ENCODE measurements at places on chromosomes 2 and 18.

- no peak for DNase-seq
Observed at GRCh38 chr2:61770746-61771145, 83.1 kb downstream of the FAM161A start.

DNA sequence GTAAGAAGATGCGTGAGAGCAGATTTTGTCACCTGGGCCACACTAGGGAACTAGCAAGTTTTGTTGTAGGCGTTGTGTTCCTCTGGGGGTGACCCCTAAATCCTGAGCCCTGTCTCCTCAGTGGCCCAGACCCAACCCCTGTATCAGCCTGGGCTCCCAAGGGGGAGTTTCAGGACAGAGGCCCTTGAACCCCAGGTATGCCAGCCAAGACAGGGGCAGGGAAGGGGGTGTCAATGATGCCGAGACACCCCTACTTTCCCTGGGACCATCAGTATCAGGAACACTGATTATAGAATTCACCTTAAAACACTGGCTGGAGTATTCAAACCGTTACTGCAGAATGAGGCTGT, 39.1 kb upstream of the RPL31 start:
- DNase-seq, result no peak

DNA sequence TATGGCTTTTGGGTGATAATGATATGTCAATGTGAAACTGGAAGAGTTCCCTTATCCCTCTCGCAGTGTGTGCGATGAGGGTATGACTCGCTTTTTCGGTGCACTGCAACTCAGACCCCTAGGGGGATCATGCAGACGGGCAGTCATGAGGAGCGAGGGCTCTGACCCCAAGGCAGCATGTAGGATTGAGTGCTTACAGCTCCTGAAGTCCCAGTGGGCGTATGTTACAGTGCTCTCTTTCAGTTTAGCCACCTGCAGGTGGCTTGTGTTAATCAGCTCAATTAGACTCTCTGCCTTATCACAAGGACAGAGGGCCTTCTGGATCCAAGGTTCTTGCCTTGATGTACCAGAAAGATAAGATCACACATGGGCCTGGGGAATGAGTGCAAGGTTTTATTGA, 1269.9 kb upstream of the GYPC start:
- DNase-seq, result no peak

- no peak for DNase-seq
Observed at GRCh38 chr2:217717646-217718045, 285.1 kb downstream of the TNS1 start.

DNA sequence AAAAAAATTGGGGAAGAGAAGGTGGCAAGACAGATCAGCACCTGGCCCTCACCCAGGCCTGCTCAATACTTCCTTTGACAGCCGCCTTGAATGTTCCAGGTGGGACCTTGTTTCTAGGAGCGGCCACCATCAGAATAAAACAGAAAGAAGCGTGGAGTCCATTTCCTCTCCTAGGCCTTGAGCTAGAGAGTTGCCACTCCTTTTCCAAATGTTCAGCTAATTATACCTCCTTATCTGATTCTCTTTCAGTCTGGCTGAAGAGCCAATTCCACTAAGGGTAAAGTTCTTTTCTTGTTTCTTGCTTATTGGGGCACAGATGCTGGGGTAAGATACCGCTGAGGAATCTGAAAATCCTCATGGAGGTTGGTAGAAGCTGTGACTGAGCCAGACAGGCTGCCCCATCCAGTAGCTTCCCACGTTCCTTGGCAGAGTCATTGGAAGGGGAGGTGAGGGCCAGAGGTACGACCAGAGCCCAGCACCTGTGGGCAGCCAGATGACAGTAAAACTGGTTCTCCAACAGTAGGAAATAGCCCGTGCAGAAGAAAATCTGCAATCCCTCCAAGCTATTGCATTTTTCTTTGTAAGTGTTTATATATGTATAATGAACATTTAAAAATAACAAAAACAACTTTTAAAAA, 51.5 kb downstream of the PLB1 start:
- DNase-seq, result no peak

DNA sequence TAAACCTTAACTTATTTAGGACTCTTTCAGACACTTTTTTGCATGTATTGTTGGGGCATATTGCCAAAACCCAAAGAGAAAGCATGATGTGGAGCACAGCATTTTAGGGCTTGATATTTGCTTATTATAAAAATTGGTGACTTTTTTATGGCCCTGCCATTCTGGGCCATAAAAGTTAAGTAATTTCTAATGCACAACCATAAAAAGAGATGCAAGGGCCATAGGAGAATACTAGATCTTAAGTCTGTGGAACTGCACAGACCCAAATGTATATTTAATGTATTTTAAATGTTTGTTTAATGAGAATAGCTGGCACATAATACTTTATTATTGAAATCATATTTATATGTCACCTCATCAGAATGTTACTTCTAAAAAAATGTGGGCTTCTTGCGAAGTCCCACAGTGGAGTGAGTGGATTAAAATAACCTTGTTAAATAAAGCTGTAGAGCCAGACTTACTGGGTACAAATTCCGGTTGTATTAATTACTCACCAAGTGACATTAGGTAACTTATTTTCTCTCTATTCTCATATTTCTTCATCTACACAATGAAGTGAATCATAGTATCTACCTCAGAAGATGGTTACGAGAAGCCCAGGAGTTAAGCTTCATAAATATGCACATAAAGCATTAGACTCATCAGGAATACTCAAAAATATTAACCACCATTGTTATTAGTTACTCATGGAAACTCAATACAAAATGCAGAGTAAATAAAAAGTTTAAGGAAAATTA, 52.2 kb downstream of the HNMT start:
- no peak for DNase-seq

DNA sequence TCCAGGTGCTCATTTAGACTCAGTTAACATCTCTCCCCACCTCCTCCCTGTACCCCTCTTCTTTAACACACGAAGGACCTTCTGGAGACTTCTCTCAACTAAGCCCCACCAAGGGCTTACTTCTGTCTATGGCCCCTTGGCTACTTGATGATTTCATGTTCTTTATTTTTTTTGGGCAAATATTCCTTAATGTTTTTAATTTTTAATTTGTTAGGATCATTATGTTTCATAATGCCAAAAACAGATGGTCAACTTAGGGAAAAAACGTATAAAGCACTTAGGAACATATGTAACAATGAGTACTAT, 25.9 kb downstream of the IL37 start:
- no peak for DNase-seq

DNA sequence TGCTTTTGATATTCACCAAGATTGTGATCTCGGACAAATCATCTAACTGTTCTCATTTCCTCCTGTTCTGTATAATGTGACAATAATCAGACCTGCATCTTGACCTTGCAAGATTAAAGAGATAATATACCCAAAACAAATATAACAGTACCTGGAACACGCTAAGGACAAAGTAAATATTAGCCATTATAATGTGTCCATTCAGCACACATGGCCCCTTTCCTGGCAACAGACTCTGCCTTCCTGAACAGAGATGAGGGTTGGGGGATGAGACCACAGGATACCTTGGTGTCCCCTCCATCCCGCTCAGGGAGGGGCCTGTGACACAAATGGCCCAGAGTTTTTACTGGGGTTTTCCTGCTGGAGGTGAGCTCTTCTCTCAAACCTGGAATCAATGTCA, 143.4 kb upstream of the SERPINE2 start:
- no peak for DNase-seq

DNA sequence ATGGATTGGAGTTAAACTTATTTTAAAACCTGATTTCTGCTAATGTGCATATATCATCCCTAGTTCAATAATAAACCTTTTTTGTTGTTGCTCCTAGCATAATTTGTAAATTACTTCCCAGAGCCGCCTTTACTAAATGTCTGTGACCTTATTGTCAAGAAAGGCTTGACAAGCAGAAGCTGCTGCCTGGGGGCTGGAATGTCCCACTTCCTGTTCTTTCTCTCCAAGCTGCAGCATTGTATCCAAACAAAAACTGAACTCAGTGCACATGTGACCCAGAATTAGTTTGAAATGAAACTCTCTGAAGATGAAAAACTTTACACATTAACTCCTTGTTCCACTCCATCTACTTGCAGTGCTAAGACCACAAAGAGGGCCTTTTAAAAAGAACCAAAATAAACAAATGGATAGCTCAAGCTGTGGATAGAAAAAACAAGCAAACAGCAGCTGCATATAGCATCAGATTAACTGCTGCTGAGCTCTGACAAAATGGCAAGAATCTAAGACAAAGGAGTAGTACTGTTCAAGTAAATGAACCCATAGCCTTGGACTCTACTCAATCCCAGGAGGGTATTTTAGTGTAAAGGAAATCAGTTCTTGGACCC, 99.8 kb upstream of the NEUROD1 start:
- DNase-seq, result no peak

GRCh38 chr2:48548840-48549239, 18.9 kb downstream of the STON1 start:
- no peak for DNase-seq

DNA sequence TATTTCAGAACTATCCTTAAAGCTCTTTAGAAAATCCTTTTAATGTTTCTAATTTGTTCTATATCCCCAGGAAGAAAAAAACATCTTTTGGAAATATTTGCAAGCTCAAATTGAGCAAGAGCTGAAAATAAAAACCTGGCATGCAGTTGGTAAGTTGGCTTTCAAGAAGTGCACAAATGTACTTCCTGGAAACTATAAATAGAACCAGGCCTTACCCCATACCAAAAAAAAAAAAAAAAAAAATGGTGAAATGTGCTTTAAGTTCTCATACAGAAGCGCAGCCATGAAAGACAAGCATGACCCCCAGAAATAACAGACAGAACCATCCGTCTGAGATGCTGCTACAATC, 178.5 kb downstream of the HDAC4 start:
- no peak for DNase-seq

DNA sequence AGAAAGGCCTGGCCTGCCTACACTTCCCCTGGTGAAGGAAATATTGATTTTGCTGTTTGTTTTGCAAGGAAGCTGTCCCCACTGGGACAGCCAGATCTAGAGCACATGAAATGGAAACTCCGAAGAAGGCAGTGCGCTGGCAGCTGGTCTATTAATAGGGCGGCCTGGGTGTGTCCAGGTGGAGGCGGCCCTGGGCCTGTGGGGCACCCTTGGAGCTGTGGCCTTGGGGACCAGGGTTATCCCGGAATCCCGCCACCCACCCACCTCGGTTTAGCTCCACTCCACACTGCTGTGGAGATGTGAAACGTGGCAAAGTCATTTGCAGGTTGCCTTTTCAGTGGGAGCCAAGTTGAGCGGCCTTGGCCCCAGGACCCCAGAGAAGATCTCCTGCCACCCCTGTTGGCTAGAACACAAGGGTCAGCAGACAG, 204.3 kb downstream of the KLHL29 start:
- no peak for DNase-seq

GRCh38 chr2:86821306-86821705, 30.6 kb upstream of the CD8A start:
- no peak for DNase-seq

- no peak for DNase-seq
Observed at GRCh38 chr2:24107-24506, 22.2 kb downstream of the FAM110C start.

- no peak for DNase-seq
Observed at GRCh38 chr2:3108710-3109702, 268.6 kb downstream of the EIPR1 start.

DNA sequence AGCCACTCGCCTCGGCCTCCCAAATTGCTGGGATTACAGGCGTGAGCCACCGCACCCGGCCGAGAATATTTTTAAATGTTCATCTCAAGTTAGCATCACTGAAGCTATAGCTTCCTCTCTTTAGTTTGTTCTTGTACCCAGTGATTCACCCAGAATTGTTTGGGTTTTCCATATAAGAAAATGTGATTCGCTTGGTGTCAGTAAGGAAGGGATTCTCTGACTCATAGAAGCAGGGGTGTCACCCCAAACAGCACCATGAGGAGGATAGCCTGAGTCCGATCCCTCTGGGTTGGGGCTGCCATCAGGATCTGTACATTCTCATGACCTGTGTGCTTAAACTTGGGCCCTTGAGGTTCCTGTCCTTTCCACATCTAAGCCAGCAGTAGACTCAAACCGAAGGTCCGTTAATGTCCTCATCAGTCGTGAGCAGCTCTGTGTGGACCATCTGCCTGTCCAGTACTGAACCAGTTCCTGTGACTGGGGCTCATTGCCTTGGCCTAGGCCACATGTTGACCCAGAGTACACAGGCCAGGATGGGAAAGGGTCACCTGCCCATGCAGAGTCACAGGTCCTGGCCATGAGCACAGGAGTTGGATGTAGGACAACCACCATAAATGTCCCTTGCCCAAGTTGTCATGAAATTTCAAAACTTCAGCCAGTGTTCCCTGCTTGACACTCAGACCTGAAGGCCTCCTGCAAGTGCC, 311.9 kb downstream of the GBX2 start:
- no peak for DNase-seq

DNA sequence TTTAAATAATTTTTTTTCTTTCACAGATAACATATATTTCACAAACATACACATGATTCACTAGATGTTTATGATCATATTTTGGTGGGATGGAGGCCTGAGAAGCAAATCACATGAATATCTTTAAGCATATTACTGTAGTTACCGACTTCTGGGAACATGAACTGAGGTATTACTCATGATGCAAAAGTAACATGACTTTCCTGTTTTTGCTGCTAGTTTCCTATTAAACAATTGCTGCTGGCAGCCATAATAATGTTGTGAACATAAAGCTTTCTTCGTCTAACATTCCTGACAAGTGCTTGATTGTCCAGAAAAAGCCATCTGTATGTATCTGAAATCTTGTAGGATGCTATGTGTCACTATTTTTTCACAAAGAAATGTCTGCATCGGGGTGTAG, 145.4 kb downstream of the MTX2 start:
- no peak for DNase-seq

GRCh38 chr2:234564699-234565098, 67.8 kb upstream of the ARL4C start:
- DNase-seq, result no peak

DNA sequence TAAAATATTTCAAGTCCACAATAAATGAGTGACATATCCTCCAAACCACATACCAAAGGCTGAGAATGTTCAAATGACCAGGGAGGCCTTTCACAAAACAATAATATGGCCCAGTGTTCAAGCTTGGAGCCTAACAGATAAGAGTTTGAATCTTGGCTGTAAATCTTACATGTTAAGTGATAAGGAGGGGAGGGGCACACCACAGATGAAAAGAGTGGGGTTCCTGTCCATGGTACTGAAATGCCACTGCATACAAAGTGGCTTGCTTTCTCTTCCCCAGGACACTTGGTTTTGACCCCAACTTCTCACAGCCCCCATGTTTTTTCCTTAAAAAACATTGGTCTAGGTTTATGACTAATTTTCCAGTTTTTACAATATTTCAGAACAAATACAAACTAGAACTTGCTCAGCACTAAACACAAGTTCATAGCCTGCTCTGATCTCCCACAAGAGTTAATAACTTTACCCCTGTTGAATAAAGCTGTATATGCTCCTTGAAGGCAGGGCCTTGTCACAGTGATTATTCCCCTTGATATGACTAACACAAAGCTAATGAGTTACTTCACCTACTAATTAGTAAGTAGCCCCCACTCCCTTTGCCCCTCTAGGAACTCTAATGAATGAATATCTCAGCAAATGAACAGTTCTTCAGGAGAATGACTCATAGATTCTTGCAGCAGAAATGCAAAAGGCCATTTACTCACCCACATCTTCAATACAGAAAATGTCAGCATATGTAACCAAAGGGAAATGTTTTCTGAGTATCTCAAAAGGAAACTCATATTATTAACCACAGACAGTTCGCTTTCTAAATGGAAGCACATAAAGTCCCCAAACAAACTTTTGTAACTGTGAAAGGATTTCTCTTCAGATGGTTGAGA, 142.2 kb downstream of the SATB2 start:
- no peak for DNase-seq

- no peak for DNase-seq
Observed at GRCh38 chr18:48878471-48878870, 72.3 kb downstream of the SMAD7 start.

- DNase-seq, result no peak
Observed at GRCh38 chr2:64786343-64787018, 132.8 kb upstream of the SERTAD2 start.
